Stimulated activated CD4-positive, alpha-beta T cell treated with anti-CD3 and anti-CD28 coated beads, TNF-alpha, amount 100 ng/mL, for 24 hours (primary cell): ENCODE measurements at places on chromosomes 3 and 15.

- DNase-seq, result no peak
These were observed 56.5 kb upstream of the GATA2 start for GRCh38 chr3:128549283-128550112.

GRCh38 chr15:80660119-80660518 is 35.0 kb upstream of the ABHD17C start:
- DNase-seq, result no peak

GRCh38 chr3:179428876-179429548 is 22.3 kb downstream of the GNB4 start:
- DNase-seq, result no peak

DNA sequence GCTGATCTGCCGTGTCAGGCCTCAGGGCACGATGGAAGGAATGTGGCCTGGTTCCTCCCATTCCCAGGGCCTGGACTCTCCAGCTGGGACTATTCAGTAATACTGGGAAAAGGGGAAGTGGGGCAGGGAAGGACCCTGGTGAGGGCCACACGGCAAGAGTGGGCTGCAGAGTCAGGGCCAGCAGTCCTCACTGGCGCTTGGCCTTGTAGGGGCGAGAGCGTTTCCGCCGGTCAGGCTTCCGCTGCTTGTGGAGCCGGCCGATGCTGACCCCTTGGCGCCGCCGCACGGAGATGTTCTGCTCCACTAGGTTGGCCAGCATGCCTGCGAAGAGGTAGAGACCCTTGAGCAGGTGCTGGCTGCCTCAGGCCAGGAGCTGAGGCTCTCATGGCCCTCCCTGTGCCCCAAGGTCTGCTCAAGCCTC is 42.8 kb downstream of the SEMA3G start:
- no peak for DNase-seq

DNA sequence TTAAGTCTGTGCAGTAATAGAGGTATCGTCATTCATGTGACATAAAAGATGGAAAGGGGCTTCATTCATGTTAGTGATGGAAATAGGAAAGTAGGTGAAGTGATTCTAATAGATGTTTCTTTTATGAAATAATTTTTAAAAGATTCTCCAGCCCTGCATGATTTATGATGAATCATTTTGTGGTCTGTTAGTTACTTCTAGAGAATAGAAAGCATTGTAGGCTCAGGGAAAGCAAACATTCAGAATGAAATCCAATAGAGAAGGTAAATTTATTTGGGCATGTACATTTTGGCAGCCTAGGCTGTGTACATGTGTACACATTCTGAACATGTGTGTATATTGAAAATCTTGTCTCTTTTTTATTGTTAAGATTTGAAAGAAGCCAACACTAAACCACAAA is 23.1 kb downstream of the PPARG start:
- no peak for DNase-seq

DNA sequence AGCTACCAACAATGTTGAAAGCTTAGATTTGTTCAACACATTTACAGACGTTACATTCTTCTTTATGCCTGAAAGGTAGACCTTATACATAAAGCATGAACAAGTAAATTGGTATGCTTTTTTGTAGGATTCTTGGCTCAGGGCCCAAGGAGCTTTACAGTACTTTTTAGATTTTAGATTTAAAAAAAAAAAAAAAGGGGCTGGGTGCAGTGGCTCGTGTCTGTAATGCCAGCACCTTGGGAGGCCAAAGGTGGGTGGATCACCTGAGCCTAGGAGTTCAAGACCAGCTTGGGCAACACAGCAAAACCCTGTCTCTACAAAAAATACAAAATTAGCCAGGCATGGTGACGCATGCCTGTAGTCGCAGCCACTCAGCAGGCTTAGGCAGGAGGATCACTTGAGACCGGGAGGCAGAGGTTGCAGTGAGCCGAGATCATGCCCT is 39.7 kb downstream of the MEF2A start:
- no peak for DNase-seq

DNA sequence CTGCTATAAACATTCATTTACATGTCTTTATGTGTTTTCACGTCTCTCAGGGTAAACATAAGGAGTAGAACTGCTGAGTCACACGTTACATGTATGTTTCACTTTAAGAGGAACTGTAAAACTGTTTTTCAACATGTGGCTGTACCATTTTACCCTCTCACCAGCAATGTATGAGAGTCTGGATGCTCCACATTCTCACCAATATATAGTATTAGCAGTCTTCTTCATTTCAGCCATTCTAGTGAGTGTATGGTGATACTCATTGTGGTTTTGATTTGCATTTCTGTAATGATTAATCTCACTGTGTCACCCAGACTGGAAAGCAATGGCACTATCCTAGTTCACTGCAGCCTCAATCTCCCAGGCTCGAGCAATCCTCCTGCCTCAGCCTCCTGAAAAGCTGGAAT is 37.1 kb downstream of the PHC3 start:
- DNase-seq, result no peak

DNA sequence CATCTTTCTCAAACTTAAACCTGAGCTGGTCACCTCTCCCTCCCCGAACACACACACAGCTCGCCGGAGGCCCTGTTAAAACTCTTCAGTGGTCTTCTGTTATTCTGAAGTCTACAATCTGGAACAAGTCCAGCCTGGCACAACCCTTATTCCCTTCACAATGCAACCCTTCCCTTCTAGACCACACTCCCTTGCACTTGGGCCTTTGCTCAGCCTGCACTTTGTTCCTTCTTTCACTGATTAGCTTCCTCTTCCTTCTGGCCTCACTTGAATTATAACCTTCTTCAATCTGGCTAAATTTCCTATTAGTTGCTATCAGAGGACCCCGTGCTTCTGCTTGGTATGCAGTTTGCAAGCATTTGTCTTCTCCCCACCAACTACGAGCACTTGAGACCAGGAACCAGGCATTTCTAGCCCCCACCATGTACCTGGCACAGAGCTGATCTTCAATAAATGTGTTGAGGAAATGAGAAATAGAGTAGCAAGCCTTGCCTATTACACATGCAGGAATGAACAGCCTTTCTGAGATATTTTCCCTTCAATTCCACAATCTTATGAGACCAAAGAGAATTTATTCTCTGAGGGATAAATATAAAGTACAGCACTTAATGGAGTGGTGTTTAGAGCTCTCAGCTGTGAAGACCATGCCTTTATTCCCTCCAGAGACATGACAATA is 663.1 kb upstream of the ADAMTS9 start:
- DNase-seq, result no peak

DNA sequence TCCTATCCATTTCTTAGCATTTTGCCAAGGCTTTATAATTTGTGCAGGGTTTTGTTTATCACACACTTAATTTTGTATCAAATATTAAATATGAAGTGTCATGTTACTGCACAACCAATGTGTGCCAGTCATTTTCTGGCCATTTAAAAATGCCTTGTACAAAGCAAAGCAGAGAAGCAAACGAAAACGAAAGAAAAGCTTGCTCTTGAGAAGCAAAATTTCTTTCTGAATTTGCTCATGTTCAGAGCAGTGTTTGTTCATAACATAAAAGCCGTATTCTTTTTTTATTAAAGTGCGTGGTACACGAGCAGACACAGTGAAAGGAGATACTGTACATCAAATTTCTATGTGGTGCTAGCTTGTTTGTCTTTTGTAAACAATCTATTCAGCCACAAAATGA is 792.6 kb downstream of the NAALADL2 start:
- no peak for DNase-seq

- no peak for DNase-seq
These were observed 135.1 kb upstream of the STRIT1 start for GRCh38 chr3:155428563-155428962.

DNA sequence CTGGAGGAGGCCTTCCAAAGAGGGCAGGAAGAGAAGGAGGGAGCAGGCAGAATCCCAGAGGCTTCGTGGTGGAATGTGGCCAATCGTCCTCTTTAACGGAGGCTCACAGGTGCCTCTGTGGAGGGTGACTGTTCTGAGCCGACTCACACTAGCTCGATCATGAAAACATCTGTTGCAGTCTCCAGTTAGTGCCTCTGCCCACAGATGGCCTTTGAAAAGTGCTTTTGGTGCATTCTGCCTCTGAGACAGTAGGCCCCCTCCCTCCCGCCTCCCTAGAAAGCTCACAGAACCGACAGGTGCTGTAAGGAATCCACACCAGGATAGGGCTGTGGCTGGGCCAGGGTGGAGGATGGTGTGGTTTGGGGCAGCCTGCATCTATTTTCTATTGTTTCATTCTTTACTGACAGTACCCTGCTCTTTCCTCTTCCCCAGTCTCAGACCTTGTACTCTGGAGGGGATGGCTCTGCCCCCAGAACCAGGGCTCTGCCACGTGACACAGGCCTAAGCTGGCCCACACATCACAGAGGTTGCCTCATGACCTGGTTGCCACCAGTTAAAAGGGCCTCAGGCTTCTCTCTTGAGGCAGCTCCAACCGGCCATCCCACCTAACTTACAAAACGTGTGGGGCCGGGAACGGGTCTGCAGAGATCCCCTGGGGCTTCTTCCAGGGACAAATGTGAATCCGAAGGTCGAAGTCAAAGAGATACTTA is 27.2 kb upstream of the PIGZ start:
- DNase-seq, result no peak

GRCh38 chr15:94524565-94524964 is 293.2 kb downstream of the MCTP2 start:
- DNase-seq, result no peak

DNA sequence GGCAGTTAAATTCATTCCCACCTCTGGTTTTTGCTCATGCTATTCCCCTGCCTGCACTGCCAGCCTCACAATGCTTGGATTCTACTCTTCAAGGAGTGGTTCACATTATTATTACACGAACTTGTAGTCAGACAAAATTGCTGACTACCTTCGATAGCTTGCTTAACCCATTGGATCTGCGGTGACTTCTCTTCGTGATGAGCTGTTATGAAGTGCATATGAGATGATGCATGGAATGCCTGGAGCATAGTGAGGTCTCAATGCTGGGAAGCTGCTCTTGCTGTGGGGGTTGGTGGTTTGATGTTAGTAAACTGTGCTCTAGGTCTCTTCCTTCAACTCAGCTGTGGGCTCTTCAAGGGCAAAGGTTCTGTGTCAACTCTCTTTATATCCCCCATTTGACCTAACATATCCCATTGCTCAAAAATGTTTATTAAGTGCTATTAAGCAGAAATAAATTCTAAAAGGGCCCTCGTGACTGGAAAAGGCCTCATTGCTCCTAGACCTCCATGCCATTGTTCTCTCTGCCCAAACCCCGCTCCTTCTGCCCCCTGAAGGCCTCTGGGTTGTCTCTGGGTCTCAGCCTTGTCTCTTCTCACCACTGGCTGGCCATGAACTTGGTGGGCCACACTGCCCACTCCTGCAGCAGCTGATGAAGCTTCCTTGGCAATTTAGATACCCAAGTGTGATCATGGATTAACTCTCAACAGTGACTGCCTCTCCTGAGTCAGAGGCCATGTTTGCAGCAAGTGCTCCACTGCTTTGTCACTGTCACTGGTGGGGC is 4.5 kb upstream of the SLCO2A1 start:
- no peak for DNase-seq

- no peak for DNase-seq
These were observed 88.8 kb downstream of the MEGF11 start for GRCh38 chr15:66164788-66165187.

- no peak for DNase-seq
These were observed 6.2 kb downstream of the PSMD6 start for GRCh38 chr3:64016941-64017620.
